Lower lobe of right lung (tissue), 2 donors: ENCODE measurements at places on chromosomes 13 and 19. TPM values are rescaled to one million over a fixed set of nuclear protein-coding genes. Genes with fewer than 3 reads are reported as not detected.

GRCh38 chr19:6801485-6802086 is 29.1 kb downstream of the VAV1 start:
- DNase-seq = peak; percentile 89

- no peak for DNase-seq
These were observed 11.4 kb downstream of the CARD8 start for GRCh38 chr19:48244281-48244680.

Gene SLC15A1
- not detected for total RNA-seq

Gene CCDC169
- total RNA-seq = not detected

Gene EIF3K
- 229 TPM for total RNA-seq

- no peak for DNase-seq
These were observed 10.3 kb downstream of the TNFSF9 start for GRCh38 chr19:6540918-6541689.

Gene TNFSF13B
- total RNA-seq = 26.6 TPM

GRCh38 chr13:105952973-105953290 is 582.5 kb downstream of the EFNB2 start:
- DNase-seq = no peak

Gene SCN1B
- total RNA-seq = 9.8 TPM

DNA sequence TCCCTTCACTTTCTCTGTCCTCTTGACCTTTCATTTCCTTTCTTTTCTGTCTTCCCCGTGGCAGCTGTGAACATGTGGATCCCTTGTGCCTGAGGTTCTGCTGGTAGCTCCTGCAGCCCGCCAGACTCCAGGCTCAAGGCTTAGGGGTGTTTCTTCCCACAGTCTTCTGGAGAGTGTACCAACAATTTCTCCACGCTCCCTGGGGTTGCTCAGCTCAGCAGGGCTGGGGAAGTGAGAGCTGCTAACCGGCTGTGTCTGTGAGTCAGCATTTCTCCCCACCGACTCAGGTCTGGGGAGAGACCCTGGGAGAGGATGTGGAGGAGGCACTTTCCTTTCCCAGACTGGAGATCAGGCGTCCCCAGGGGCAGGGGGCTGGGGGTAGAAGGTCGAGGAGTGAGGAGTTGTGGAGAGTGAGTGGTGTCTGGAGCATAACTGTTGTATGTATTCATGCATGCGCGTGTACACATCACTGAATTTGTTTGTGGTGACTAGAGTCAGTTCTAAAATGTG is 193.6 kb downstream of the KCNRG start:
- DNase-seq = peak; percentile 75

GRCh38 chr13:111011899-111012298 is 97.0 kb upstream of the ANKRD10 start:
- no peak for DNase-seq

DNA sequence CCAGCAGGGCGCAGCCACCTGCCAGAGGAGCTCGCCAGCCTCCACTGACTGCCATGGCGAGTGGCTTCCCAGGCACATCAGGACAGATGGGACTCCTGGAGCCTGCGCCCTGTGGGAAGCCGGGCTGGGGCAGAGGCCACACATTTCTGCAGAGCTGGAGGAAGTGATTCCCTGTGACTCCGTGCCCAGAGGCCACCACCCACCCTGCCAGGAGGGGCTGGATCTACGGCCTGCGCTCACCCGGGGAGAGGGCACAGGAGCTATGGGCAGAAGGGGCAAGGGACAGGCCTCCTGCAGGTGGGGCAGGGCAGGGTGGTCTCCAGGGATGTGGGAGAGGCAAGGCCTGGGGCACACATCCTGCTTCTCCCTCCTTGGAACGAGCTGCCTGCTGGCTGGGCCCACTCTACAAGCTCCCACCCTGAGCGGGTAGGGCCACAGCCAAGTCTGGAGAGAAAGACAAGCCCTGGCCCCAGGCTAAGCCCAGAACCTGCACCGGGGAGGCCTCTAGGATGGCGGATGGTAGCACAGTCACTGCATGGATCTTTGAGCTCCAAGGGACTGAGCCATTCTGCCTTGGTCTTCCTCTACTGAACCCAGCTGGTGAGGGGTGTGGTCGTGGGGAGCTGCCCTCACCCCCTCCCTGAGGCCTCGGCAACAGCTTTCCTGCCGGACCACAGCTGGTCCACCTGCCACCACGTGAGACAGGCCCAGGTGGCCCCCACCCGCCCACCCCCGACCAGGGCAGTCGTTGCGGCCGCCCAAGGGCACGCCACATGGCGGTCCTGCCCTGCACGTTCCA is 40.6 kb downstream of the CEBPG start:
- no peak for DNase-seq

Gene ZNF497
- 2.5 TPM for total RNA-seq
